ENCODE measurements at places on chromosomes 12 and 14.

GRCh38 chr14:55085060-55085660, 33.7 kb downstream of the MAPK1IP1L start:
- DNase-seq: no peak

DNA sequence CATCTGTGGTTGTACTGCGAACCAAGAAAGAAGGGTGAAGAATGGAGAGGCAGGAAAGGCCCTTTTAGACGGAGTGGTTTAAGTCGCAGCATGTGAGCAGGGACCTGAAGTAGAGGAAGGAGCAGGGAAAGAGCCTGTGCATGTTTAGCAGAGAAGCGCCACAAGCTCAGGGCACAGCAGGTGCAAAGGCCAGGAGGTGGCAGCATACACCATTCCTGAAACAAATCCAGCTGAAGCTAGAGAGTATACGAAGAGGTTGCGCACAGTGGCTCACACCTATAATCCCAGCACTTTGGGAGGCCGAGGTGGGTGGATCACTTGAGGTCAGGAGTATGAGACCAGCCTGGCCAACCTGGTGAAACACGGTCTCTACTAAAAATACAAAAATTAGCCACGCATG, 49.9 kb downstream of the HELB start:
- DNase-seq: no peak

- DNase-seq: no peak
Observed at GRCh38 chr12:20442322-20442721, 74.0 kb downstream of the PDE3A start.

DNA sequence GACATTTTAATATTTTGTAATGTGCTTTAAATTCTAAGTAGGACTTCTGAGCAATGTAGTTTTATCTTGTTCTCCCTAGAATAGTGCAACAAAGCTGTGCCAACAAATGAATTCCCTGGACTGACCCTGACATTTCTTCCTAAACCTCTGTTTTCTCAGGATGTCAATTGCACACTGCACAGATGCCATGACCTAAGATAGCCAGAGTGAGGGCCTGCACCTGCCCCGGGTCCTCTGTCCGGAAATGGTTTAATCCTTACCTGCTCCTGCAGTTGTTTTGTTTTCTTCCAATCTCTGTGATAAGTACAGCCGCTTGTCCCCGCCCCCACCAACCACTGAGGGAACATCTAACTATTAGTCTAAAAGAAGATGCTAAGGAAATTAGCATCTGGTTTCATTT, 831.5 kb downstream of the GALC start:
- DNase-seq: no peak

- DNase-seq: no peak
Observed at GRCh38 chr12:105485321-105485910, 154.9 kb downstream of the C12orf75 start.

DNA sequence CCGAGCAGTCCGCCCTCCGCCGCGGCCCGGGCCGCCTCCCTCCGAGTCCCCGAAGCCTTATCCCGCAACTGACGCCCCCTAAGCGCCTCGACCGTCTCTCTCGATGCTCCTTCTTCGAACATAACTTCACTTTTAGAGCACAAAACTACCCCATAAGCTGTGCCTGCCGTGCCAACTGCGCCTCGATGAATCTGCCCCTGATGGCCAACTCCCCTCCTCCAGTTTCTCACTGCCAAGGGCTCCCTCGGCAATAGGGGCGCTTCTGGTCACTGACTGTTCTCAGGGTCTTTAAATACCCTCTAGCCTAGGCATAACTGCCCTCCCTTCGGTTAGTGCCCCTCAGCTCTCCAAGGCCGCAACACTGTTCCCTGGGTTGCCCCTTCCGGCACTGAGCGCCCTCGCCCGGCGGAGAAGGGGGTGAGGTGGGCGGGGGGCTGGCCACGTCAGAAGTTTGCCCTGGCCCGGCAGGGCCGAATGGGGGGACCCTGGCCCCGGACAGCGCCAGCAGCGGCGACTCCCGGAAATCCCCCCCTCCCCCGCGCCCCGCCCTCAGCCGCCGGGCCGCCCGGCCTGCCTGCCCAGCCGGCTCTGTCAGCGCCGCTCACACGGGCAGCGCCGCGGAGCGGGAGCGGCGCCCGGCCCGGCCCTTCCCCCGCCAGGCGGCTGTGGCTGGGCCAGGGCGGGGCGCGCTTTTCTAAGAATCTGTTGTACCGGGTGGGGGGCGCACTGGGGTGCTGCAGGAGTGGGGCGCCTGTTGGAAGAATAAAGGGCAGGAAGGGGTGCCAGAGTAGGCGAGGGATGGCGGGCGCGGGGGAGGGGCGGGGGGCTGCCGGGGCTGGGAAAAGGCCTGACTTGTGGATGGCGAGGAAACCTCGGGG, 10.6 kb downstream of the RARG start:
- DNase-seq: peak; percentile 77

- no peak for DNase-seq
Observed at GRCh38 chr14:90438841-90439240, 42.0 kb downstream of the CALM1 start.

GRCh38 chr14:77372304-77372841, 4.5 kb downstream of the TMED8 start:
- no peak for DNase-seq

- no peak for DNase-seq
Observed at GRCh38 chr14:50123062-50123461, 6.7 kb upstream of the VCPKMT start.

GRCh38 chr12:117907108-117907689, 61.6 kb downstream of the KSR2 start:
- DNase-seq: no peak

- no peak for DNase-seq
Observed at GRCh38 chr14:96817750-96818666, 20.8 kb downstream of the VRK1 start.

DNA sequence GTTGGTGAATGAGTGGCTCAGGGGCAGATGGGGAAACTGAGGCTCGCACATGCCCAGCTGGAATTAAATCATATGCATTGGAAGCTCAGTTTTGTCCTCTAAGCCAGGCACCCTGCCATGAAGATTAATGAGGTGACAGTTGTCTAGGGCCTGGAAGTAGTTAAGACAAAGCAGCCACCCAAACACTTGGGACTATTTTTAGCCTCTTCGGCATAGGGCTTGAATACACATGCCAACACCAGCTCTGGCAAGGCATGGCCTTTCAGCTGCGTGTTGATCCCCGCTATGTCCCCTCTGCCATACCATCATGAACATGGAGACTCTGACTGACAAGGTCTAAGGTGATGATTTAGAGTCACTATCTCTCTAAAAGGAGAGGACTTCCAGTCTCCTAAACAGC, 250.2 kb downstream of the KSR2 start:
- DNase-seq: no peak

DNA sequence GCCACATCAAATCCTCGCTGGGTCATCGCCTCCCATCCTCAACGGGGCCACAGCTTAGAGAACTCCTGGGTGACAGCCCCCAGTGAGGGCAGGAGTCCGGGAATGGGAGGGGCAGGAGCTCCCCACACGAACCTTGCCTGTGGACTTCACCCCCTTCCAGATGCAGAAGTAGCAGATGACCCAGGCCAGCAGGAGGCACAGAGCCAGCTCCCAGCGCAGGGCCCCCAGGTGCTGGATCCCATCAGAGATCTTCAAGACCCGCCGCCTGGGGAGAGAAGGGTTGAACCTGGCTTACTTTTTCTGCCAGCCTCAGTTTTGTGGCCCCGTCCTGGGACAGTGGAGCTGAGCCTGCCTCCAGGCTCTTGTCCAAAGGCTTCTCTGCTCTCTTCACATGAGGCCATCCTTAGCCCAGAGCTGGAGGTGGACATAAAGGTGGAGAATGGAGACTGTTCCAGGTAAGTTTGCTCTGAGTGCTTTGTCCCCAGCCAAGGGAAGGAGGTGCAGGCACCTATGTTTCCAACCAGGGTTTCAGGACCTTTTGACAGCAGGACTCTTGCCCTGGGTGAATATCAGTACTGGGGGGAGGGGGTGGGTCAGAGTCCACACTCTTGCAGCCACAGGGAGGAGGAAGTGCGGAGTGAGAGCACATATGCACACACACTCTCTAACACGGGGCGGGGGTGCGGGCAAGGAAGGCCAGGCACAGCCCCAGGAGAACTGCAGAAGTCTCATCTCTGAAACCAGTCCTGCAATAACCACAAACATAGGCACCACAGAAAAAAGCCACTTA, 23.3 kb upstream of the SLC6A12 start:
- DNase-seq: no peak

DNA sequence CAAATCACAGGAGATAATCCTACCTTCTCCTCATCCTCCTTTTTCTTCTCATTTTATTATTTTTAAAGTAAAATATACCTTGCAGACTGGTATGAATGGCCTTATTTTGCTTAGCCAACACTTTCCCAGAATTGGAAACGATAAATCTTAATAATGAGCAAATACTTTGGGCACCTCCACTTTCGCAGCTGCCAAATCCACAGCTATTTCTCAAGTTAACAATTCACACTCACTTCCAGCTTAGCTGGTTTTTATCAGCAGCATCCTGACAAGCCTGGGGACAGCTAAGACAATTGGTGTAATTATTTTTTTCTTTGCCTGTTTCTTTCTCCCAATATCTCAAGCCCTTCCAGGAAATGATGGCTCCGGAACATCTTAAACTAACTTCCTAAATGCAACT, 867.5 kb upstream of the TMEM132C start:
- no peak for DNase-seq

DNA sequence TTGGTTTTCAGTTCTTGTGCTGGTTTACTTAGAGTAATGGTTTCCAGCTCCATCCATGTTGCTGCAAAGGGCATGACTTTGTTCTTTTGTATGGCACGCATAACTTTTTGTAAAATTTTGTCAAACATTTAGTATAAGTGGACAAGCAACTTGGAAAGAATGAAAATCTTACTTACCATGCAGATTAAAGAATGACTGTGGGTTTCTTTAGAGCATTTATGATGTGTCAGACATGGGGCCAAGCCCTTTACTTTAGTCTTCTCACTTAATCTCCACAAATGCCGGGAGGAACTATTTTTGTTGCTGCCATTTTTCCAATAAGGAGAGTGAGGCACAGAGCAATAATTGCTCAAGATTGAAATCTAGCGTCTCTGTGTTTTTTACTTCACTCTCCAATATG, 652.5 kb upstream of the TBX3 start:
- DNase-seq: no peak

- DNase-seq: no peak
Observed at GRCh38 chr14:91158091-91158790, 44.4 kb downstream of the DGLUCY start.

GRCh38 chr14:60326274-60326673, 77.3 kb downstream of the PPM1A start:
- DNase-seq: no peak

DNA sequence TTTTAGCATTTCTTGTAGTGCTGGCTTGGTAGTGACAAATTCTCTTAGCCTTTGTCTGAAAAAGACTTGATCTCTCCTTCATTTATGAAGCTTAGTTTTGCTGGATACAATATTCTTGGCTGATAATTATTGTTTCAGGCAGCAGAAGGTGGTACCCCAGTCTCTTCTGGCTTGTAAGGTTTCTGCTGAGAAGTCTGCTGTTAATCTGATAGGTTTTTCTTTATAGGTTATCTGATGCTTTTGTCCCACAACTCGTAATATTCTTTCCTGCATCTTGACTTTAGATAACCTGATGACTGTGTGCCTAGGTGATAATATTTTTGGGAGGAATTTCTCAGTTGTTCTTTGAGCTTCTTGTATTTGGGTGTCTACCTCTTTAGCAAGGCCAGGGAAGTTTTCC, 41.2 kb downstream of the AEBP2 start:
- no peak for DNase-seq

GRCh38 chr12:16955083-16955657, 349.2 kb upstream of the LMO3 start:
- no peak for DNase-seq

DNA sequence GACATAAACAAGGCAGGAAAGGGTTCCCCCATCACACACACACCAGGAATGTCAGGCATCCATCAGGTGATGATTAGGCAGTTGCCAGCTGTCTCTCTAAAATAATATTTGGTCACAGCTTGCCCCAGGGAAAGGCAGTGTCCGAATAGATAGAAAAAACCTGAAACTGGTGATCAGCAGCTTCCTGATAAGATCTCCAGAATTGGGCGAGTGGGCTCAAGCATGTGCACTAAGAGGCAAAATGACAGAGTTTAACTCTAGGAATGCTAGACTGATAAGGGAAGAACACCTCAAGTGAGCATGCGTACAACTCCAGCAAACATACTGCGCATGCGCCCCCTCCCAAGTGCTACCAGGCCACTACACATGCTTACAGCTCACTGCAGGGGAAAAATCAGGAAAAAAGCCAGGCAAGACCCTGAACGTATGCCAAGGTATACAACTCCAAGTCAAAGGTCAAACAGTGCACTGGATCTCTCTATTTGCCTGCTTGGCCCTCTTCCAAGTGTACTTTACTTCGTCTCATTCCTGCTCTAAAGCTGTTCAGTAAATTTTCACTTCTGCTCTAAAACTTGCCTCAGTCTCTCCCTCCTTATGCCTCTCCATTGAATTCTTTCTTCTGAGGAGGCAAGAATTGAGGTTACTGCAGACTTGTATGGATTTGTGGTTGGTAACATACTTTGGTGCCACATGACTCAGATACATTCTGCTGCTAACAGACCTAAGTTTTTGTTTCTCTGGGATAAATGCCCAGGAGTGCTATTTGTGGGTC, 73.5 kb upstream of the VASH1 start:
- DNase-seq: no peak

DNA sequence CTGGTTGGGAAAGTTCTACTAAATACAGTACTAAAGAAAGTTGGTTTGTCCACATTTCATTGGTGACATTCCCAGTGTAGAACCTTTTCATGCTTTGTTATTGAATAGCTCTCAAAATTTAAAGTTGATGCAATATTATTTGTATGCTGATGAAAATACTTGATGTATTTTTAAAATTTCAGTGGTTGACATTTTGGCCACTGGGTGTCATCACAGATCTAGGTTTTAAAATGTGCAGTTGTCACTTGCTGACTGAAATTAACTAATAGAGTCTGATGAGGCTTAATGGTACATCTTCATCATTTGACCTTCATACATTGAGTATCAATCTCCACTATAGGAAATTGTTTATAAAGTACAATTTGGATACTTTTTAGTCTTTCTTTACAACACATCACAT, 37.1 kb downstream of the CMAS start:
- DNase-seq: no peak

- DNase-seq: no peak
Observed at GRCh38 chr12:64064706-64065105, 157.4 kb downstream of the KICS2 start.

- peak; percentile 75 for DNase-seq
Observed at GRCh38 chr12:119178544-119179334, at the start of gene HSPB8. Gene HSPB8, plus strand, starts transcription at chr12:119178931. Its CDS starts 382 bp downstream, at chr12:119179313.

DNA sequence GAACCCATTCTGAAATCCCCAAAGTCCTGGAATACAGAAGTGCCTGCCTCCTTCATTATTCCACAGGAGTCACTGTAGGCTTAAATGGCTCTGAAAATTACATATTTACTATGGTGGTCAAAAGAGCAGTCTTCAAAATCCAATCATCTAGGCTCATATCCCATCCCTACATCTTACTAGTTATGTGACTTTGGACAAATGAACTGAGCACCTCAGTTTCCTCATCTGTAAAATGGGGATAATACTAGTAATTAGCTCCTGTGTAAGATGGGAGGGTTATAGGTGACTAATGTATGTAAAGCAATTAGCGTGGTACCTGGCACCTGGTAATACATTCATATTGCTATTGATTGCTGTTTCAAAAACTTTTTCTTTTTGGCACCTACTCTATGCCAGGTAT, 243.6 kb downstream of the CHST11 start:
- DNase-seq: no peak

All from HTR-8/SVneo (cell line).